Activated CD4-positive, alpha-beta T cell treated with anti-CD3 and anti-CD28 coated beads, Interleukin-2, amount 10 ng/mL, durations not matched to agents 24 days and 14 days (primary cell): ENCODE measurements at places on chromosomes 16 and 17.

DNA sequence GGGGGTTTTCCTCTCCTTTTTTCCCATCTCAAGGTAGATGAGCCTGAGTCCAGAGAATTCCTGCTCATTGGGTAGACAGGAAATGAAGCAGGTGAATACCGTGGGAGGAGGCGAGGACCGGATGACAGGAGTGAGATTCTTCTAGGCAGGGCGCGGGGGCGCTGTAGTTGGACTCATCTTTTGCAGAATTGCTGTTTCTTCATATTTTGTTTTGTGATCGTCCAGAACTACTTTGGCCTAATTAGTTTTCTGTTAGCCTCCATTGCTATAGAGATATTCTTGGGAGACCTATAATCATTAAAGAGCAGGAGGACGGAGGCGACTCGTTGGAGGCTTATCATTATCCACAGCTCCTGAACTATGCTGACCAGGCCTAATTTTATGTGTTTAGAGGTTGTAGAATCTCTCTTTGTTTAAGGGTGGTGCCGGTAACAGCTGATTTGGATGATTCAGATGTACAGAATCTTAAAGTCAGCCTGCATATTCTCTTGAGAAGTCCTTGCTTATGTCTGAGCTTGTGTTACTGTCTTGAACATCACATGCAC, 650 bp downstream of the ATP6V0A1 start:
- peaks cover 36% of the 10 kb centered on the region for H3K4me1 ChIP-seq
- peaks cover 8% of the 10 kb centered on the region for H3K36me3 ChIP-seq
- peak; percentile 74 for DNase-seq
- H3K27me3 ChIP-seq: peaks cover 13% of the 10 kb centered on the region

DNA sequence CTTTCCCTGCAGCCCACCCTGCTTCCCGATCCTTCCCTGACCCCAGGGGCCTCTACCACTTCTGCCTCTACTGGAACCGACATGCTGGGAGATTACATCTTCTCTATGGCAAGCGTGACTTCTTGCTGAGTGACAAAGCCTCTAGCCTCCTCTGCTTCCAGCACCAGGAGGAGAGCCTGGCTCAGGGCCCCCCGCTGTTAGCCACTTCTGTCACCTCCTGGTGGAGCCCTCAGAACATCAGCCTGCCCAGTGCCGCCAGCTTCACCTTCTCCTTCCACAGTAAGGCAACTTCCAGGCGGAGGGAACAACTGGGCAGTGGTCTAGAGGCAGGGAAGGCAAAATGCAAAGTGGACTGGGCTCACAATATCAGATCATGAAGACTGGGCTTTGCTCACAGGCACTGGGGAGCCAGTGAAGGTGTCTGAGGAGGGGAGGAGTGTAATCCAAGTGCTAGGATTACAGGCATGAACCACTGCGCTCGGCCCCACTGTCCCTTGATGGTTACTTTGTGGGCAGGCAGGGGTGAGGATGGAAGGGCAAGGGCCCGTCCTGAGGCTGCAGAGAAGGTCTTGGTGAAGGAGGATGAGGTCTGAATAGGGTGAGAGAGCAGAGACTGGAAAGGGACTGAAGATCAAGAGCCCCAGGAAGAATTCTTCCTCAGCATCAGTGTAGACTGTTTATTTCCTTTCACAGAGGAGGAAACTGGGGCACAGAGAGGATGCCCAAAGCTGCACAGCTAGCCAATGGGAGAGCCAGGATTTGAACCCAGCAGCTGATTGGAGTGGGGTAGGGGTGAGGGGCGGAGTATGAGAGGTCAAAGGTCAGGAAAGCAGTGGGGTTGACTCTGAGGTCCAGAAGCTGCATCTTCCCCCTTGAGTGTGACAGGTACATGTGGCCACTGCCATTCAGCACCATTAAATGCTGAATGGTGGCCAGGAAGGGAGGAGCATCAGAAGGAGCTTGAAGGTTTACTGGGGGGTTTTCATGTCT, 16.5 kb upstream of the ADGRG3 start:
- H3K27ac ChIP-seq: peak overlapping the region; percentile 68
- no peak overlapping the region for H3K4me3 ChIP-seq
- peaks cover 2% of the 10 kb centered on the region for H3K36me3 ChIP-seq
- H3K4me1 ChIP-seq: peaks cover 31% of the 10 kb centered on the region
- DNase-seq: peak; percentile 83
- no peaks in the 10 kb centered on the region for H3K27me3 ChIP-seq

- no peaks in the 10 kb centered on the region for H3K27me3 ChIP-seq
- no peak overlapping the region for H3K27ac ChIP-seq
- no peak for DNase-seq
- no peak overlapping the region for H3K4me3 ChIP-seq
- no peaks in the 10 kb centered on the region for H3K36me3 ChIP-seq
These were observed 152.6 kb downstream of the CDH11 start for GRCh38 chr16:64969221-64969620.

DNA sequence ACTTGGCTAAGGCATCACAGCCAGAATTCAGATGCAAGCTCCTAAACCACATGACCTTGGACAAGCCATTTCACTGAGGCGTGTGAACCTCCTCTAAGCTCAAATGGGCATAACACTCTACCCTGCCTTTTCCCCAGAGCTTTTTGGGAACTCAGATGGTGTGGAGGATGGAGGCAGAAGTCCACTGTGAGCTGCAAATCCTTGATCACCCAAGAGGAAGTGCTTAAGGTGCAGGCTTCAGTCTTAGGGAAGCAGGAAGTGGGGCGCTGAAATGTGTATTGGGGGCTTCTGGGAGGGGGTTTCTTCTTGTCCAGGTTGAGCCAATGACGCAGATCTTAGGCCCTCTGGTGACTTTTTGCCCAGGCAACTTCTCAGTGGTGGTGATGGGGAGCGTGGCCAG, 12.9 kb downstream of the CIITA start:
- no peak overlapping the region for H3K4me3 ChIP-seq
- H3K36me3 ChIP-seq: no peaks in the 10 kb centered on the region
- DNase-seq: no peak
- H3K4me1 ChIP-seq: peaks cover 3% of the 10 kb centered on the region
- no peak overlapping the region for H3K27ac ChIP-seq
- peaks cover 13% of the 10 kb centered on the region for H3K27me3 ChIP-seq

GRCh38 chr16:28280881-28281836, 11.2 kb upstream of the SBK1 start:
- peaks cover 4% of the 10 kb centered on the region for H3K27me3 ChIP-seq
- no peak overlapping the region for H3K27ac ChIP-seq
- no peaks in the 10 kb centered on the region for H3K36me3 ChIP-seq

GRCh38 chr17:30520436-30520835, 43.2 kb downstream of the GOSR1 start:
- no peaks in the 10 kb centered on the region for H3K27me3 ChIP-seq
- H3K4me3 ChIP-seq: no peak overlapping the region
- no peak for DNase-seq

DNA sequence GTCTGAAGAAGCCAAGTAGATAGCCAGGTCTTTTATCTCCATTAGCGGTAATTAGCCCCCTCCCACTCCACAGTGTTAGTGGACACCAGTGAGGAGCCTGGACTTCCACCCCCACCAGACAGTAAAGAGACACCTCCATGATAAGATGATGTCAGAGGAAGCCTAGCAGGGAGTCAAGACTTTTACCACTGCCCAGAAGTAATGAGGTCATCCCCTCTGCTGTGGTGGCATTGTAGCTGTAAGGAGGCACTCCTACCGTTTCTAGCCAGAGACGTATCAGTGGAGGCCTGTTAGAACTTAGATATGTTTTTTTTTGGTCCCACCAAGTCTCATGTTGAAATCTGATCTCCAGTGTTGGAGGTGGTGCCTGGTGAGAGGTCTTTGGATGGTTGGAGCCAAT, 38.1 kb downstream of the PIK3R5 start:
- peaks cover 19% of the 10 kb centered on the region for H3K4me1 ChIP-seq
- peak; percentile 34 for DNase-seq
- peaks cover 59% of the 10 kb centered on the region for H3K36me3 ChIP-seq
- H3K27me3 ChIP-seq: no peaks in the 10 kb centered on the region
- H3K4me3 ChIP-seq: no peak overlapping the region

GRCh38 chr16:84629580-84629979, 11.7 kb upstream of the COTL1 start:
- H3K36me3 ChIP-seq: no peaks in the 10 kb centered on the region
- H3K27ac ChIP-seq: no peak overlapping the region
- DNase-seq: peak; percentile 68
- peaks cover 36% of the 10 kb centered on the region for H3K27me3 ChIP-seq

- H3K36me3 ChIP-seq: no peaks in the 10 kb centered on the region
- DNase-seq: peak; percentile 71
- H3K27ac ChIP-seq: no peak overlapping the region
- no peaks in the 10 kb centered on the region for H3K4me1 ChIP-seq
These were observed 355 bp downstream of the TLE7 start for GRCh38 chr16:71441348-71442050.

GRCh38 chr17:81295676-81296381, 722 bp upstream of the SLC38A10 start:
- peak; percentile 79 for DNase-seq
- peak overlapping the region; percentile 96 for H3K27ac ChIP-seq
- peak overlapping the region; percentile 98 for H3K4me3 ChIP-seq

- H3K4me1 ChIP-seq: peaks cover 18% of the 10 kb centered on the region
- H3K27ac ChIP-seq: no peak overlapping the region
- peak overlapping the region; percentile 43 for H3K4me3 ChIP-seq
- peaks cover 45% of the 10 kb centered on the region for H3K27me3 ChIP-seq
- H3K36me3 ChIP-seq: no peaks in the 10 kb centered on the region
These were observed 85.7 kb downstream of the NOG start for GRCh38 chr17:56679115-56679776.

DNA sequence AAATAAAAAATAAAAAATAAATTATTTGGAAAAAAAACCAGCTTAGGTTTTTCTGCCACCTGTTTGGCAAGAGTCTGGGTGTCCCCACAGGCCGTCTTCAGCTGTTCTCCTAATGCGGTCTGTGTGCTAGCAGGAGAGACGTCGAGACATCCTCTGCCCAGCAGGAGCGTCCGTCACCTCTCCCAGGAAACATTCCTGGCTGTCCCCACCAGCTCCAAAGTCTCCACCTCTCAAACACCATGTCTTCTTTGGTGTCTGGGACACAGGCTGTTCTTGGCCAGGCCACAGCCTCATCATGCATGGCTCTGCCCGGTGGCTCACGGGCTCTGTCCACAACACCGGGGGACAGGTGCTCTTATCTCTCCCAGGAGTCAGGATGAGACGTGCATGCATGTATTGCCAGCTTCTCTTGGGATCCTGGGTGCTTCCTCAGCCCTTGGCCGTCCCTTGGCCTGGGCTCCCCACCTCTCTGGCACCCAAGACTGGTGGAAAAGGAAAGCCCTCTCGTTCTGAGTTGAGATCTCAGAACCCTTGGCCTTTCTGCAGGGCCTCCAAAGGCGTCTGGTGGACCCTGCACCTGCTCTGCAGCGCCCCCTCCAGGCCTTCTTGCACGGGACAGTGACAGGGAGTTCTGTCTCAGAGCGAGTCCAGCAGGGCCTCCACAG, 84.9 kb upstream of the CBX4 start:
- DNase-seq: peak; percentile 84
- H3K4me3 ChIP-seq: no peak overlapping the region
- peaks cover 9% of the 10 kb centered on the region for H3K4me1 ChIP-seq
- no peaks in the 10 kb centered on the region for H3K36me3 ChIP-seq
- H3K27ac ChIP-seq: no peak overlapping the region

GRCh38 chr16:70258946-70259345, 7.2 kb upstream of the EXOSC6 start:
- H3K4me1 ChIP-seq: no peaks in the 10 kb centered on the region
- DNase-seq: no peak
- peaks cover 63% of the 10 kb centered on the region for H3K36me3 ChIP-seq
- no peak overlapping the region for H3K27ac ChIP-seq
- no peak overlapping the region for H3K4me3 ChIP-seq
